ENCODE measurements at places on chromosomes 12 and 14. TPM values are rescaled to one million over a fixed set of nuclear protein-coding genes. Genes with fewer than 3 reads are reported as not detected.

- DNase-seq, result no peak
Measured at GRCh38 chr12:72465155-72465554, 193.0 kb downstream of the TRHDE start.

GRCh38 chr12:68271346-68271745, 17.9 kb upstream of the IL22 start:
- no peak for DNase-seq

DNA sequence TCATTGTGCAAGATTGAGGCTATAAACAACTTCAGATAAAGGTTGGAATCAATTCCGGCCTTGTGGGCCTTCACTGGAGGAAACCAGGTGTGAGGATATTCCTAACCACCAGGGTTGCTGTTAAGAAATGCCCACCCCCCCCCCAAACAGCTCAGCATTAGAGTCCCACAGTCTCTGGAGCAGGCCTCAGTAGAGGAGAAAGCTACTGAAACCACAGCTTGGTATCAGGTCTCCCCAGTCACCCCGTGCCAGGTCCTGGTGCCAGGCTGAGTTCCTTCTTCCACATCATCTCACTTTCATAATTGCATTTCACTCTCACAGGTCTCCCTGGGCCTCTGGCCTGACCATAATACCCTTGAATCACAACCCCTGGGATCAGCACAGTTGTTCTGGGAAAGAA, 12.5 kb downstream of the GALNT6 start:
- no peak for DNase-seq

DNA sequence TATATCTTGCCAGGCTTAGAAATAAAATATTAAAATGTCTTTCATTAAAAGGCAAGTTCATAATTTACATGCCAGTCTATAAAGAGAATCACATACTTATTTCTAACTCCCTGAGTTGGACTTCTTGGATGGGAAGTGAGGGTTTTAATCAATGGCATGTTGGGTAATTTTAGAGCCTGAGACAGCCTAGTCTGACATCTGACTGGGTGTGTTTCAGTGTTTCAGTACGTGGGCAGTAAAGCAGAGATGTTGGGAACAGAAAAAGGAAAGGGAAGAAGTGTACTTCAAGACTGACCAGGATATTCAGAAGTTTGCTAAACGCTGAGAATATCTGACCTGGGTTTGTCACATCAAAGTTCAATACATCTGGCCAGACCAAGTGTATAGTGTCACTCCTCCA, 171.8 kb downstream of the BTG1 start:
- DNase-seq, result no peak

GRCh38 chr14:38860530-38860929, 242.5 kb downstream of the SEC23A start:
- DNase-seq, result no peak

DNA sequence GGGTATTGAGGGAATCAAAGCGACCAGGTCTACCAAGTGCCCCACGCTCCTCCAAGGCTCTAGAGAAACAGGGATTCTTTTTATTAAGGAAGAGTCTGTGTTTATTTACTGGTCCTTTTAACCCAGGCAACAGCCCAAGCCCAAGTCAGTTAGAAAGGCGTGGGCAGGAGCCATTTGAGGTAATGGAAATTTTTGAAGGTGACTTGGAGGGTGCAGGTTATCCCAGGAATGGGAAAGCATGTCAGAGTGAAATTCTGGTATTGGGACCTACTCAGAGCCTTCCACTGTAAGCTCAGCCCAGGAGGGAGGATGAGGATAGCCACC, 2.9 kb downstream of the SLC6A12 start:
- no peak for DNase-seq

The CPNE6 gene
- not detected for total RNA-seq

Measured in muscle of leg (tissue), 16 donors.